ENCODE measurements at places on chromosomes 11 and 22.

- no peak for DNase-seq
Measured at GRCh38 chr11:25928076-25928475, 403.9 kb upstream of the ANO3 start.

DNA sequence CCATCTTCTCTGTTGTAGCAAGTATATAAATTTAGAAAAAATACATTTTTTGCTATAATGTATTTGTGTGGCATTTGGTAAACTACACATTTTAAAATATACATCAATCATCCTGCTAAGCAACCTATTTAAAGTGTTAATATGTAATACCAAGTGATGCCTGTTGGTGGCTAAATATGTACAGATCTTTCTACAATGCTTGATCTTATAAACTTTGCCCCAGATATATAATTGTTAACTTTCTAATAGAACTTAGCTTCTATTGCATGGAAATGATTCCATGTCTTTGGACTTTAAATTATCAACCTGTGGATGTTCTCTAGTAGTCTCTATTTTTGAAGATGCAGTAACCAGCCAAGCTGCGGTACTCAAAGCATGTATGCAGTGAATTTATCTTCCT is 1260.4 kb upstream of the RAG2 start:
- no peak for DNase-seq

DNA sequence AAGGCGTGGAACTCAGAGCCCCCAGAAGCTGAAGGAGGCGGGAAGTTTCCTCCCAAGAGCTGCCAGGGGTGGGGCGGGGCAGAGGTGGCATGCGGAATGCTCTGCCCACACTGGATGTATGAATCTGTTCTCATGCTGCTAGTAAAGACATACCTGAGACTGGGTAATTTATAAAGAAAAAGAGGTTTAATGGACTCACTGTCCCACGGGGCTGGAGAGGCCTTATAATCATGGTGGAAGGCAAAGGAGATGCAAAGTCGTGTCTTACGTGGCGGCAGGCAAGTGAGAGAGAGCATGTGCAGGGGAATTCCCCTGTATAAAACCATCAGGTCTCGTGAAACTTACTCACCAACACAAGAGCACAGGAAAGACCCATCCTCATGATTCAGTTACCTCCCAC is 57.6 kb downstream of the SMIM38 start:
- DNase-seq: no peak

GRCh38 chr11:11218629-11218986 is 134.4 kb downstream of the CSNK2A3 start:
- no peak for DNase-seq

GRCh38 chr11:26109658-26110368 is 222.1 kb upstream of the ANO3 start:
- no peak for DNase-seq

DNA sequence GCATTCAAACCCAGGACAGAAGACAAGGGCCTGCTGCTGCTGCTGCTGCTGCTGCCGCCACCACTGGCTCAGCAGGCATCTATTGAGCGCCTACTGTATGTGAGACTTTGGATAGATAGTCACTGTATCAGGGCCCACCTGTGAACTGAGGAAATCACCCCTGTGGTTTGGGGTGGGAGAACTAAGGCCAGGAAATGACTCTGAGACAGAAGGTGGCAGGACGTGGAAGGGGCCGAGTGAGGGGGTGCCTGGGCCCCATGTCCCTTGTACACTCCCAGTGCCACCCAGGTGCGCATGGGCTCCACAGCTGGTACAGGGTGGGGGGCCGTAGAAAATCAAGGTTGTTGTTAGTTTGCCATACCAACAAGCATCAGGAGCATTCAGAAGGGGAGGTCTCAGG is 50.6 kb downstream of the ARHGAP8 start:
- no peak for DNase-seq

- DNase-seq: no peak
Measured at GRCh38 chr11:14435717-14436512, 63.7 kb downstream of the COPB1 start.

DNA sequence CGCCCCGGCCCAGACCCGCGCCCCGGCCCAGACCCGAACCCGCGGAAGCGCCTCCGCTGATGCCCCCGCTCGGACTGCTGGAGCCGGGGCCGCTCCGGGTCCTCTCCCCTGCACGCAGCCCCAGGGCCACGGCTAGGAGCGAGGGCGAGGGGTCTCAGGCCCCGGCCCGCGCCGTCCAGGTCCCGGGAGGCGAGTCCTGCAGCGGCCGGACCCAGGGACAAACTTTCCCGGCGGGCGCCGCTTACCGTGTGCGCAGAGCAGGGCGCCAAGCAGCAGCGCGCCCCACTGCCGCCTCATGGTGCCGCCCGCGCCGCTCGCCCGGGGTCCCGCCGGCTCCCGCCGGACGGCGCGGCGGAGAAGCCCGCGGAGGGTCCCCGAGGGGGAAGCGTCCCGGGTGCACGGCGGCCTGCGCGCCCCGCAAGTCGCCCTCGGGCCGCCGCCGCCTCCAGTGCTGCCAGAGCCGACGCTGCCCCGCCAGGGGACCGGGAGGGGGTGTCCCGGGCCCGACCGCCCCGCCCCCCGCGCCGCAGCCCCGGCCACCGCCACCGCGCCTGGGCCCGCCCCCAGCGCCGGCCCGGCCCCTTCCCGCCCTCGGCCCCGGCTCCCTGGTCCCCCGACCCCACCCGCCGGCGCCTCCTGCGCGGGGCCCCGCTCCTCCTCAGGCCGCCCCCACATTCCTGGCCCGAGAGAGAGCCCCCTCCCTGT is at the start of gene LRP4:
Gene LRP4, minus strand, starts transcription at position 468 of the 705 bp plus-strand sequence. Its CDS starts 171 bp downstream, at position 297.
- DNase-seq: no peak

DNA sequence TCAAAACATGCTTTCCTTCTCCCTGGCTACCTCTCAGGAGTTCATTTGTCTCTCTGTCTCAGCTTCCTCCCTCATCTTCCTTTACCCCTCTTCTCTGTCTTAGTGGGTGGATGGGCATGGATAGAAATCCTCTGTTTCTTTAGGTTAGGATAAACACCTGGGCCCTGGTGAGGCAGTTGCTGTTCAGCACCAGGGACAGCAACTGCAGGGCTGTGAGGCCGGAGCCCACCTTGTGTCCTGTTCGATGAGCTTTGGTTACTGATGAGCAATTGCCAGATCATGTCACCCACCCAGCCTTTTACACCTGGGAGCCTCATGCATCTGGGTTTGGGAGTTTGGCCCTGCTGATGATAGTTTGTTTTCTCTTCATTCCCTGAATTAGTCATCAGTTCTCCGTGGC is 6.1 kb upstream of the CRYBB3 start:
- DNase-seq: no peak
